ENCODE measurements at places on chromosomes 13 and 19.

DNA sequence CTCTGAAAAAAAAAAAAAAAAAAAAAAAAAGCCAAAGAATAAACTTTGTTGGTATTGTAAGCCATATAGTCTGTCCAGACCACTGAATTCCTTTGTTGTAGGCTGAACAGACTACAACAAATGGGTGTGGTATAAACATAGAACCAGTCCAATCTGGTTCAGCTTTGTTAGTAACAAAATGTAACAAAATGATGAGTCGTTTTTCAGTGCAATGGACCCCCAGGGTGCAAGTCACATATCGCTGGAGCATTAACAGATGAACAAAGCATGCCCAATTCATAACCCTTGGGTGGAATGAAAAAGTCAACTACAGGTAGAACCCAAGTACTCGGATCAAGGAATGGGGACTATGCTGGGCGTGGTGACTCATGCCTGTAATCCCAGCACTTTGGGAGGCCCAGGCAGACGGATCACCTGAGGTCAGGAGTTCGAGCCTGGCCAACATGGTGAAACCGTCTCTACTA lies 13.6 kb upstream of the FCHO1 start:
- DNase-seq, result no peak

DNA sequence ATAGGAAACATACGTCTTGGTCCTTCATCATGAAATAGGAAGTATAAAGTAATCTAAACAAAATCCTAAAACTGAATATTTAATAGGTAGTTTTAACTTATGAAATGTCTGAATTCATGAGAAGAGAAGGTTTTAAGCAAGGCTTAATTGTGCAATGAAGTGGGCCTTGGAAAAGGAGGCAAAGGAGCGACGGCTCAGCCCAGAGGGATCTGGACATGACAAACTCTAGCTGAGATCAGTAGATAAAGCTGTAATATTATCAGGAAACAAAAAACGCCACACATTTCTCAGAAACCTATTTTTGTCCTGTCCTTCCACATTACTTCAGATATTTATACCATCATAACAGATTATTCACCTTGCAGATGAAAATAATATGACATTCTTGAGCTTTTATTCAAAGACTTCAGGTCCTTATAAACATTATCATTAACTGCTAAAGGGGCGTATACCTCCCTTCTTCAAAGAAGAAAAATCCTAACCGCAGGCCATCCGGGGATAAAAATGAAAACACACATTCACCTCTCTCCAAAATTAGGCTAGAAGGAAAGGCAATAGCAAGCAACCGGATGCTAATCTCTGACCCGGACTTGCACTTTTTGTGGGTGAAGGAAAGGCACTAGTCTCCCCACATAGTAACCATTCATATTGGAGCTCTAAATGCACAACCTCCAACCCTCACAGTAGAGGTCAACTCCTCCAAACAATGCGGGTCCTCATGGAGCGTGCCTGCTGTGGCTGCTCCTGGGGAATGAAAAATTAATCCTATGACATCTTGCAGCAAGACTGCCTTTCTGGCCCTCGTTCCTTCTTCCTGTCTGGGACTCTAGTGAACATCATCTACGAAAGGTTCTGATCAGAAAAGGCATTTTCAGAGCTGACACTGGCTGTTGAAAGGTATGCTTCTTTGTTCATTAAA lies 108.8 kb downstream of the TBC1D4 start:
- DNase-seq, result peak; percentile 16

DNA sequence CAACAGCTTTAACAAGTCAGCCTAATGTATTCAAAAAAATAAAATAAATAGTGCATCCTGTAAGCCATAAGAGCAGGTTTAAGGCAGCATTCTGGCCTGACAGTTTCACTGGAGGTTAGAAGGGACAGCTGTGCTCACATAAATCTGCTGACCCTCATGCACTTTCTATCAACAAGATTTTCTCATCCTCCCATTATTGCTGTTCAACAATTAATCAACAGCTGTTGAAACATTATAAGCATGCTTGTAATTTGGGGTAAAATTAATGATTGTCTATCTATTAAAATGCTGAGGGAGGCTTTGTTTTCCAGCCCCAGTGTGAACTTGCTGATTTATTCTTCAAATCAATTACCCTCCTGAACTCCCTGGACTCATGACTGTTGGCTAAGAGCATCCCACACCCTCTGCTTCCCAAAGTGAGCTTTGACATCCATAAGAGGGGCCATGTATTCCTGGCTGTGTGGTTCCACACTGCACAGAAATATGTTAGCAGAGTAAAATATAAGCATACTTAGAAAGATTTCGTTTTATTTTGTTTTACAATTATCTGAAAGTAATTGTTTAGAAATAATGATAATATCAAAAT lies 492.4 kb downstream of the EFNB2 start:
- no peak for DNase-seq

GRCh38 chr19:5481957-5482356 lies 26.7 kb downstream of the ZNRF4 start:
- DNase-seq, result no peak

DNA sequence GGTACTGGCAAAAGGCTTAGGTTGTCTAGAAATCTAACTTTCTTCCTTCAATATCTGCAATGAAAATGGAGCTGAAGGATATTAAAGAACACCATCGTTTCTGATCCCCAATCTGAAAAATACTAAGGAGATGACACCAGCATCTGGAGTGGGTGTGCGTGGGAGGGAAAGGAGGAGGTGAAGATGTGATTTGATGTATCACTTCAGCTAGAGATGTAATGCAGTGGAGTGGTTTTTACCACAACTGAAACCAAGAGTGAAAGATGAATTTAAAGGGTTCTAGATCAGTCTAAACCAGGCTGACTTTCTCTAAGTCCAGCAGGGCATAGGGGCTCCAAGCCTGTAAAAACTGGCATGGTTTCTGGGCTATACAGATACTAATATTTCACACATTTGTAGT lies 148.4 kb downstream of the AKAP11 start:
- DNase-seq, result no peak

DNA sequence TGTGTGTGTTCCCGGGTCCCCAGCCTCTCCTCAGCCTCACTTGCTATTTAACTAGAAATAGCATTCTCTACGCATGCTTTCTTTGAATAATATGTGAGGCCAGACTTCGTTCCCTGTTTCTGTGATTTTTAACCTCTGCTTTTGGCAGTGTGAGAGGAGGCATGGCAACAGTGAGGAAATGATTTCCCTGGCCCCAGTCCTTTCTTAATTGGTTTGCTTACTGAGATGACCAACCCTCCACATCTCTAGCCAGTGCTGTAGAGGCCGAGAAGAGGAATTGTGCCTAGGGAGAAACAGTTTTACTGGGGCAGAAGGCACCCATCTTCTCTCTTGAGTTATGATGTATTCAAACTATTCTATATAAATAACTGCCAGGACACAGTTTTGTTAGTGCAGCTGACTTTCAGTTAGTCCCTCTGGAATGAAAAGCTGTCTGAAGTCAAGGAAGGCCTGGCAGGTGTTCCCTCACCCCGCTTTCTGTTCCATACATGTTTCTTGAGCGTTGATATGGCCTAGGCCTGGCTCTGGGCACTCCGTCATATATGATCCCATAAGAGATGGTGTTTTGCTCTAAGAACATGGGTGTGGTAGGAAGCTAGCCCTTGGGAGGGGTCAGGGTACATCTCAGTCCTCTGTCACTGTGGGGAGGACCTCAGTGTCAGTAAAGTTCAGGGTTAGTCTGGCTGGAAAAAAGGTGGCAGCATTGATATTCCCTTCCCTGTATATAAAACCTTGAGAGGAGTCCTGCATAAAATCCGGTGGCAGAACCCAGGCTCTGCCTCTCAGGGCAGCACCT lies 73.7 kb upstream of the NPAS1 start:
- no peak for DNase-seq

DNA sequence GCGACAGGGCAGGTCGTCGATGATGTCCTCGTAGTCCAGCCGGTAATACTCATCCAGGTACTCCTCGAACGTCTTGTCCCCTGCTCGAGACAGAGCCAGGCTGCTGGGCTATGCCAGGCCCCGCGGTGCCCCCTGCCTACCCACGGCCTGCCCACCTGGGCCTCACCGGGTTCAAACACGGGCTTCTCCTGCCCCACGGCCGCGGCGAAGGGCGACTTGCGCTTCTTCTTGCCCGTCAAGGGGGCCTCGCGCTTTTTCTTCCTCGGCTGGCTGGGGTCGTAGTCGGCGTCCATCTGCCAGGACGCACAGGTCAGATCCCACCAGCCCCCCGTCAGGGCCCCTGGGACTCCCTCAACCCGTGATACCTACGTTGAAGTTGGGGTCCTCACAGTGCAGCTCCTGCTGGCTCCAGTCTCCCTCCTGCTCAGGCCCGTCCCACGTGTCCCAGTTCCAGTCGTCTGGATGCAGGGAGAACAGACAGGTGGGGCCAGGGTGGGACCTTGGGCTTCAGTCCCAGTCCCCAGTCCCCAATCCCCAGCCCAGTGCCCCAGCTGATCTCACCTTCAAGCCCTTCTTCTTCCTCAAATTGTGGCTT lies 8.1 kb downstream of the KRI1 start:
- no peak for DNase-seq

DNA sequence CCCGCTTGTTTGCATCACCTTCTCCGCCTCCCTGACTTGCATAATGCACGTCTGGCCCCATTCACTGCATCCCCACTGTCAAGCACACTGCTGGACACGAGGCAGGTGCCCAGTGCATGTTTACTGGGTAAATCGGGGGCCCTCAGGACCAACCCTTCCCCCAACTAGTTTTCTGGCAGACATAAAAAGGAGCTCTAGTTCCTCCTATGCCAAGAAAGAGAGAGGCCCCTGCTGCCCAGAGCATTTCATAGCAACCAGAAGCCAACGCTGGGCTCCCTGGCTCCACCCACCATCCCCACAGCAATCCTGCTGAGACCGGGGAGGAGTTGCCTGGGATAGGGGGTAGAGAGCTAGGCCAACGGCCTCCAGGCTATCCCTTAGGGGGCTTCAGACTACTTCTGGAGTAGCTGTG lies 23.2 kb downstream of the ANKRD27 start:
- DNase-seq, result no peak

DNA sequence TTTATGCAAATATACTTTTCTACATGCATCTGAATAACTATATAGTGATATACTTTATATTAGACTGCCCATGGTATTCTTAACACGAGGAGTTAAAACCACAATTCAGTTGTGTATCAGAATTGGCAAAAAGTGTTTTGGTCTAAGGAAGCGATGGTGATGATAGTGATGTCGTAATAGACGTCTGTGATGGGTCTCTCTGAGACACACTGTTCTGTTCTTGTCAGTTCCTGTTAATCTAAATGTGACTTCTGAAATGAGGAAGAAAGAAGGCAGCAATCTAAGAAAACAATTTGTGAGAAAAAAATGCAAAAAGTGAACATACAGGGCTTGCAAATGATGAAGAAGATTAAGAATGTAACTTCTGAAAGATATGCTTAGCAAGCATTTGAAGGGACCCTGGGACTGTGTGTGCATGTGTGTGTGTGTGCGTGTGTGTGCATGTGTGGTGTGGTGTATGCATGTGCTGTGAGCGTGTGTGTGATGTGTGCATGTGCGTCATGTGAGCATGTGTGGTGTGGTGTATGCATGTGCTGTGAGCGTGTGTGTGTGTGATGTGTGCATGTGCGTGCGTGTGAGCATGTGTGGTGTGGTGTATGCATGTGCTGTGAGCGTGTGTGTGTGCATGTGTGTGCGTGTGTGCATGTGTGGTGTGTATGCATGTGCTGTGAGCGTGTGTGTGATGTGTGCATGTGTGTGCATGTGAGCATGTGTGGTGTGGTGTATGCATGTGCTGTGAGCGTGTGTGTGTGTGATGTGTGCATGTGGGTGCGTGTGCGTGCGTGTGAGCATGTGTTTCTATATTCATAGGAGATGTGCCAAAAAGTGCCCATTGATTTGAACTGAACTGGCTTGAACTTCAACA lies 131.8 kb downstream of the IRS2 start:
- no peak for DNase-seq

DNA sequence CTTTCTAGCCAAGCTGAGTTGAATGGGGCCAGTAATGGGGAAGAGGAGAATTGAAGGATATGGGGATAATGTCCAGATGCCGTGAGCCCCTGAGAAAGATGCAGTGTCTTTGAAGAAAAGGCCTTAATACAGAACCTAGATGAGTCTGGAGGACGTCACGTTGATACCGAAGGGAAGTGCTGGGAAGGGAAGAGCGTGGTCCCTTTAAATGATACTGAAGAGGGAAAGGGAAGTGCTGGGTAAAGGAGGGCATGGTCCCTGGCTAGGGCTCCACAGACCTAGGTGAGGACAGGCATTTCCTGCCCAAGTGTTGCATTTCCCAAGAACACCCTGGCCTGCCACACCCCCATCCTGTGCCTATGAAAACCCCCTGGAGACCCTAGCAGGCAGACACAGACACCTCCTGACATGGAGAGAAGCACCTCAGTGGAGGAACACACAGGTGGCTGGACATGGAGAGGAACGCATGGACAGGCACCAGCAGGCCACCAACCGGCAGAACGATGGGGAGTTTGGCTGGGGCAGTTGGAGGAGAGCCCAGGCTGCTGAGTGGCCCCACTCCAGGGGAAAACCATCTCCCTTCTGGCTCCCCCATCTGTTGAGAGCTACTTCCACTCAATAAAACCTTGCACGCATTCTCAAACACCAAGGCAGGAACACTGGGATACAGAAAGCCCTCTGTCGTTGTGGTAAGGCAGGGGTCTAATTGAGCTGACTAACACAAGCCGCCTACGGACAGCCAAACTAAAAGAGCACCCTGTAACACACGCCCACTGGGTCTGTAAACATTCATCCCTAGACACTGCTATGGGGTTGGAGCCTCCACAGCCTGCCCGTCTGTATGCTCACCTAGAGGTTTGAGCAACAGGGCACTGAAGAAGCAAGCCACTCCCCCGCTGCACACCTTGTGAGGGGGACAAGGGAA lies 34.9 kb upstream of the POMP start:
- no peak for DNase-seq

- DNase-seq, result no peak
Measured at GRCh38 chr13:65592731-65593130, 1637.4 kb downstream of the PCDH9 start.

- no peak for DNase-seq
Measured at GRCh38 chr13:42812316-42812715, 30.9 kb downstream of the FAM216B start.

DNA sequence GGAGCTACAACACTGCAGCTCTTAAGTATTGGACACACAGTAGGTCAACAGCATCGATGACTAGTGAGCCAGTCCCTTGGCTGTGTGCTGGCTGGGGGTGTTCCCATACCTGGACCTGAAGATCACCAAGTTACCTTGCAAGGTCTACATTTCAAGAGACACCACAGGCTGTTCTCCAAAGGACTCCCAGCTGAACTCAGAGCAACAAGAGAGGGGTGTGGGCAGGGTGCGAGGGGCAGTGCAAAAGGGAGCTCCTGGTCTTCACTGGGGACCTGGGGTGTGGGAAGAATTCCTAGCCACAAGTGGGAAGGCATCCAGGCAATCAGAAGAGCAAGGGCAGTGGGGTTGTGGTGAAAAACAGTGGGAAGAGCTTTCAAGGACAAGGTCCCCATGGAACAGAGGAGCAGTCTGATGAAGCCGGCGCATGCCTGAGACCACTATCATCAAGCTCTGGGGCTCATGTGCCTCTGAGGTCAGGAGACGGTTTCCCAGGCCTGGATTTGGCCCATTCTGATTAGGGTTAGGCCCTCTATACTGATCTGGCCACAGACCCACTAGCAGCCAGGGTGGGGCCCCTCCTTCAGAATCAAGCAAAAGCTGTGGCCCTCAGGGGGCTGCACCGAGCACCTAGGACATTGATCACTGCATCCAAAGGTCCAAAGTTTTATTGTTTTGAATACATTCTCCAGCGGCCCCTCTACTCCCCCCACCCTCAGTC lies 4.7 kb upstream of the GSK3A start:
- DNase-seq, result no peak

- DNase-seq, result no peak
Measured at GRCh38 chr19:13796301-13797057, 1.2 kb downstream of the ZSWIM4 start.

- no peak for DNase-seq
Measured at GRCh38 chr19:46225558-46226004, 4.0 kb upstream of the IGFL1 start.
